Endothelial cell (in vitro differentiated cells): ENCODE measurements at places on chromosomes 5 and 9.

GRCh38 chr9:94827584-94828304, 101.2 kb downstream of the AOPEP start:
- DNase-seq = no peak

- DNase-seq = no peak
Measured at GRCh38 chr5:142829801-142830220, 59.6 kb downstream of the ARHGAP26 start.

GRCh38 chr9:68551191-68551590, 10.5 kb upstream of the TMEM252 start:
- DNase-seq = no peak

DNA sequence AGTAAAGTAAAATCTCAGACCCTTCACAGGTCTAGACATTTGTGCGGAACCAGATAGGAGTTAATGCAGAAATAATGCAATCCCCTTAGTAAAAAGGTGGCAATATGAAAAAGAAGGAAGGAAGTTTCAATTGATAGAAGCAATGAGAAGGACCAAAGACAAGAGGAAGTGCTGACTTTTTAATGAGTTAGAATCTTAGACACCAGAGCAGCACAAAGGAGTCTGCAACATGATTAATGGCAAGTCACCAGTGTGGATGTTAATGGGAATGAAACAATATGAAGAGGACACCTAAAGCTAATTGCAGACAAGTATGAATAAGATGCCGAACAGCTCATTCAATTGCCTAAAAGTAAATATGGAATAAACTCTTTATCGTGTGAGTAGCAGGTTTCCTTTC, 50.9 kb downstream of the MEGF9 start:
- no peak for DNase-seq
